ENCODE measurements at places on chromosomes 3 and 15. TPM values are rescaled to one million over a fixed set of nuclear protein-coding genes. Genes with fewer than 3 reads are reported as not detected.

The SERPINI2 gene
- total RNA-seq, result not detected

The CHRNA5 gene
- 4.0 TPM for total RNA-seq

DNA sequence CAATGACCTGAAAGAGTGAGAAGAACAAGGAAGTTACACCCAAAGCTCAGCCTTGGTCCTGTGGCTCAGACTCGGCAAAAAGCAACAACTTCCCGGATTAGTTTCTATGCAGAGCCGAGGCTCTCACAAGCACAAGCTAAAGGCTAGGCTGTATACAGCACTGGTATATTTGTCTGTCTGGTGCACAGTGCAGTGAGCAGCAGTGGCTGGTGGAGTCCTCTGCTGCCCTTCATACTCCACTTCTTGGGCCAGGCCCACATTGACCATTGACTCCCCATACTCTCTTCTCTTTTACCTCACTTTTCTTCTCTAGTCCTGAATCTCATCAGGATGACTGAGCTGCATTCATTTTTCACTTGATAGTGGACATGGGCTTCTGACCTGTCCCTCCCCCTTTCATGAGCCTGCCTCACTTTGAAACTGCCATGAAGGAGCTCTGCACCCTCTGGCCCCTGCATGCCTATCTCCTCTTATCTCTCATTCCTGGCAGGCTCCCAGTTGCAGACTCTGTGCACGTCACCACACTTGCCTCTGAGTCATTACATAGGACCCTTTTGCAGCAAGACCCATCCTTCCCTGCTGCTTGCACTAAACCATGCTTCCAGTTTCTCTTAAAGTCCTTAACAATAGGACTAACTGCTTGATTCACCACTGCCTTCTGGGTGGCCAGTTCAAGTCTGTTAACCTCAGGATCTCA, 379.3 kb downstream of the NTRK3 start:
- no peak for DNase-seq

DNA sequence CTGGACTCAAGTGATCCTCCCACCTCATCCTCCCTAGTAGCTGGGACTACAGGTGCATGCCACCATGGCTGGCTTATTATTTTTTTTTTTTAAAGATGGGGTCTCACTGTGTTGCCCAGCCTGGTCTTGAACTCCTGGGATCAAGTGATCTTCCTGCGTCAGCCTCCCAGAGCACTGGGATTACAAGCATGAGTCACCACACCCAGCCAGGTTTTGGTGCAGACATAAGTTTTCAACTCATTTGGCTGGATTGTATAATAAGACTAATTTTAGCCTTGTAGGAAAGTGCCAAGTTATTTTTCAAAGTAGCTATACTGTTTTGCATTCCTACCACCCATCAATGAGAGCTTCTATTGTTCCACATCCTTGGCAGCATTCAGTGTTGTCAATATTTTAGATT, 32.1 kb downstream of the BUB1B start:
- DNase-seq, result no peak

- DNase-seq, result no peak
Measured at GRCh38 chr3:106963442-106963841, 413.8 kb upstream of the CCDC54 start.
